ENCODE measurements at places on chromosomes 11 and 22. TPM values are rescaled to one million over a fixed set of nuclear protein-coding genes. Genes with fewer than 3 reads are reported as not detected.

- DNase-seq = no peak
Measured at GRCh38 chr11:86617502-86617901, 54.9 kb downstream of the ME3 start.

POU2F3 gene
- total RNA-seq = 1.1 TPM

CASP12 gene
- not detected for total RNA-seq

CCDC188 gene
- total RNA-seq = 0.55 TPM

DNA sequence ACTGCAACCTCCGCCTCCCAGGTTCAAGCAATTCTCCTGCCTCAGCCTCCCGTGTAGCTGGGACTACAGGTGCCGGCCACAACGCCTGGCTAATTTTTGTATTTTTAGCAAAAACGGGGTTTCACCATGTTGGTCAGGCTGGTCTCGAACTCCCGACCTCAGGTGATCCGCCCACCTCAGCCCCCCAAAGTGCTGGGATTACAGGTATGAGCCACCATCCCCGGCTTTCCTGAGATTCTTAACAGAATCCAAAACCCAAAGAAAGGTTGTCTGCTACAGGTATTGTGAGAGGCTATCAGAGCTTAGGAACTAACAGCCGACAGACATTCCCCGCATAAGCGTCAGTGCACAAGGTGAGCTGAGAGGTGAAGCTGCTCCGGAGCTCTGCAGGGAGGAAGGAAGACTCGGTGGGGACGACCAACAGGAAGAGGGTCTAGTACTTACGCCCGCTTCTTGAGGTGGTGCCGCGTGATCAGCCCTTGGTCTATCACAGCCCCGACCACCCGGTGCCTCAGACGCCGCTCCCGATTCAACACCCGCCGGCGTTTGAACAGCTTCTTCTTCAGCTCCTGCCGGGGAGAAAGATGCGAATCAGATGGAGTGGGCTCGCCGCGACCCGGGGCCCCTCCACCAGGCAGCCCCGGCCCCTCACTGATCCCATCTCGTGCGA lies 470 bp downstream of the C11orf98 start:
- no peak for DNase-seq
